Aorta (tissue), 5 donors: ENCODE measurements at places on chromosomes 12 and 14.

- DNase-seq, result no peak
Observed at GRCh38 chr12:67427336-67427735, 158.2 kb downstream of the CAND1 start.

GRCh38 chr12:64814432-64814831 is 10.0 kb upstream of the TBC1D30 start:
- no peak for DNase-seq

GRCh38 chr14:63543000-63543825 is at the start of gene PPP2R5E:
TSS of gene PPP2R5E (minus strand) at chr14:63543377. CDS start at chr14:63539685, 3,692 bp downstream.
- peak; percentile 99 for DNase-seq

GRCh38 chr12:49058366-49059044 is 2.1 kb downstream of the KMT2D start:
- no peak for DNase-seq

GRCh38 chr12:82874945-82875344 is 188.2 kb downstream of the TMTC2 start:
- no peak for DNase-seq

DNA sequence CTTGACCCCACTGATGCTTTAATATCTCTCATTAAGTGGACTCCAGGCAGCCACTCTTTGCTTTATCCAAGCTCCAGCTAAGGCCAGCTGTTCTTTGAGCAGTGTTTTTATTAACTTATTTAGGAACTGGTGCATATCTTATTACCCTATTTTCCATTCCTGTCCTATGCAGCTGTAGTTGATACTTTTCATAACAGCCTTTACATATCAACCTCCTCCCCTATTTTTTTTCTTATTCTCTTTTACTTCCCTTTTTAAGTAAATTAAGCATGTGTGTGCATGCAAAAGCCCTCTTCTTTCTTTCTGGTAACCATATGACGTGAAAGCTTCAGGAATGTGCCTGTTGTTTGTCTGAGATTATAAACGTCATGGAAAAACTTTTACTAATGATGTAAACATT is 121.2 kb downstream of the PTPRQ start:
- DNase-seq, result no peak

DNA sequence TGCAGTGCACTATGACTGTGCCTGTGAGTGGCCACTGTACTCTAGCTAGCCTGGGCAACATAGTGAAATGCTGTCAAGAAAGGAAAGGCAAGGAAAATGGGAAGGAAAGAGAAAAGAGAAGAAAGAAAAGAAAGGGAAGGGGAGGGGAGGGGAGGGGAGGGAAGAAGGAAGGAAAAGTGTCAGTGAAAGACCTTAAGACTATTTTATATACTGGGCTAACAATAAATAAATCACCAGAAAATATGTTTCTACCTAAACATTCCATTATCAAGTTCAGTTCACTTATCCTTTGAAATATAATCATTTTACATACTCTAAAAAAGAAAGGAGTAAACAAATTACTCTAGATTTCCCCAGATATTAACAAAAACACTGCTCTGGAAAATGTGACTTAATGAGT is 22.1 kb downstream of the COCH start:
- DNase-seq, result no peak

- no peak for DNase-seq
Observed at GRCh38 chr12:119835068-119835467, 42.1 kb downstream of the CIT start.

GRCh38 chr14:97408503-97408902 is 611.3 kb downstream of the VRK1 start:
- DNase-seq, result no peak

- no peak for DNase-seq
Observed at GRCh38 chr12:107560899-107561285, 124.7 kb upstream of the PWP1 start.

GRCh38 chr12:71589478-71589881 is 74.2 kb downstream of the ZFC3H1 start:
- DNase-seq, result no peak

DNA sequence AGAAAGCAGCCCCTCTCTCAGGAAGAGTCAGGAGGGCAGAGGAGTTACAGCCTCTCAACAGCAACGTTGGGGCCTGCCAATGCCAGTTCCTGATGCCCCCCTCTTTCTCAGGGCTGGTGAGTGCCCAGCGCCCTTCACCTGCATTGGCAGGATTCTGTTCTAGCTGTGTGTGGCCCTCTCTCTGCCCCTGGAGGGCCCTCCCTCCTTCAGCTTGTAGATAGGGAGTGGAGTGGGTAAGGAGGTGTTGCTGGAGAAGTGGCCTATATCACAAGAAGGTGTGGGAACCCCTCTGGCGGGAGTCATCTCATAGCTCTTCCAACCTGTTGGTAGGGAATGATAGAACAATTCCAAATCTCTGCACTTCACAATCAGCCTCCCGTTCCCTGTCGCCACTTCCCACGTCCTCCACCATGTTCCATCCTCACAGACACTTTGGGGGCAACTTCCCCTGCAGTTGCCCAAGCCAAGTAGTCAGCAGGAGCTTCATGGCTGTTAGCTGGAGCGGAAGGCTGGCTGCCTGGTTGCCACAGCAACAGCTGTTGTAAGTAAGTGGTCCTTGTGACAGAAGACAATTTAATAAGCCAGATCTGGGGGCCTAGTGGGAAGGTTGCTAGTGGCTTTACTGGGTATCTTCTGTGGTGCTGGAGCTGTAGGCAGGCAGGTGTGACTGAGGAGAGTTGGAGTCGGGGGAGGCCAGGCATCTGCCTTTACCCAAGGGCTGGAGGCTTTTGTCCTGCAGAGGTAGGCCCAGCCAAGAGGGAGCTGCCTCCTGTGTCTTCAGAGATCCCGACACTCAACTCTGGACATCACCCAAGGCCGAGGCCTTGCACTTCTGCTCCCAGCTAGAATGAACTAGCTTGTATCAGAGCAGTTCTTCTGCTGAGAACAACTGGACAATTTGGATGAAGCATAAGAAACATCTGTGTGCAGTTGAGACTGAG is 38.4 kb downstream of the GALNT16 start:
- no peak for DNase-seq

DNA sequence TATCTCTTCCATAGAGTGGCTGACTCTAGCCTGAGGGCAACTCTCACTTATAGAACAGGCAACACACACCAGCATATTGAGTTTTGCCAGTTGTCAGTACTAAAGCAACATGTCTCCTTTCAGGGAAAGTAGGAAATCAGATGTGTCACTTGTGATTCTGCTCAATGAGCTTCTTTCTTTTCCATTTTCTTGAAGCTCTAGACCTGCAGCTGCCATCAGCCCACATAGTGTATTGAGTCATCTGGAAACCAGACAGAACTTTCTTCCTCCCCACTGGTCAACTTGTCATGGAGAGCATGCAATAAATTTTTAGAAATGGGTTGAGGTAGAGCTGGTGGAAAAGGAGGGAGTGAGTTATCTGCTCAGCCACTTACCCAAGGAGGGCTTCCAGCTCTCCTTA is 209.0 kb upstream of the PLEKHG7 start:
- no peak for DNase-seq

GRCh38 chr14:96098309-96098998 is 59.3 kb downstream of the C14orf132 start:
- peak; percentile 77 for DNase-seq

DNA sequence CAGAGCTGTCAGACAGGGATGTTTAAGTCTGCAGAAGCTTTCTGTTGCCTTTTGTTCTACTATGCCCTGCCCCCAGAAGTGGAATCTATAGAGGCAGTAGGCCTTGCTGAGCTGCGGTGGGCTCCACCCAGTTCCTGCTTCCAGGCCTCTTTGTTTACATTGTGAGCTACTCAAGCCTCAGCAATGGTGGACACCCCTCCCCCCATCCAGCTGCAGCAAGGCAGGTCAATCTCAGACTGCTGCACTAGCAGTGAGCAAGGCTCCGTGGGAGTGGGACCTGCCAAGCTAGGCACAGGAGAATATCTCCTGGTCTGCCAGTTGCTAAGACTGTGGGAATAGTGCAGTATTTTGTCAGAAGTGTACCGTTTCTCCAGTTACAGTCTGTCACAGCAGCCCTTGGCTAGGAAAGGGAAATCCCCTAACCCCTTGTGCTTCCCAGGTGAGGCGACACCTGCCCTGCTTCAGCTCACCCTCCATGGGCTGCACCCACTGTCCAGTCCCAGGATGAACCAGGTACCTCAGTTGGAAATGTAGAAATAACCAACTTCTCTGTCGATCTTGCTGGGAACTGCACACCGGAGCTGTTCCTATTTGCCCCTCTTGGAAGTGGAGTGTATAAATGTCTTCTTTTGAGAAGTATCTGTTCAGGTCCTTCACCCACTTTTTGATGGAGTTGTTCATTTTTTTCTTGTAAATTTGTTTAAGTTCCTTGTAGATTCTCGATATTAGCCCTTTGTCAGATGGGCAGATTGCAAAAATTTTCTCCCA is 213.5 kb upstream of the SLC38A2 start:
- peak; percentile 47 for DNase-seq

DNA sequence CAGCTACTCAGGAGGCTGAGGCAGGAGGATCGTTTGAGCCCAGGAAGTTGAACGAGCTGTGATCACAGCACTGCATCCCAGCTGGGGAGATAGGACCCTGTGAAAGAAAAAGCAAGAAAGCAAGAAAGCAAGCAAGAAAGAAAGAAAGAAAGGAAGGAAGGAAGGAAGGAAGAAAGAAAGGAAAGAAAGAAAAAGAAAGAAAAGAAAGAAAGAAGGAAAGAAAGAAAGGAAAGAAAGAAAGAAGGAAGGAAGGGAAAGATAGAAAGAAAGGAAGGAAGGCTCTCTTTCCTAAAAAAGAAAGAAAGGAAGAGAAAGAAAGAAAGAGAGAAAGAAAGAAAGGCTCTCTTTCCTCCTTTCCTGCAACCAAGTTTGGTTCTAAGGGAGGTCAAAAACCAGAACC is 380.3 kb downstream of the PCNX1 start:
- DNase-seq, result no peak

- DNase-seq, result no peak
Observed at GRCh38 chr12:114445401-114446323, 39.7 kb upstream of the TBX5 start.

- DNase-seq, result no peak
Observed at GRCh38 chr12:116293687-116294453, 16.4 kb upstream of the MED13L start.

DNA sequence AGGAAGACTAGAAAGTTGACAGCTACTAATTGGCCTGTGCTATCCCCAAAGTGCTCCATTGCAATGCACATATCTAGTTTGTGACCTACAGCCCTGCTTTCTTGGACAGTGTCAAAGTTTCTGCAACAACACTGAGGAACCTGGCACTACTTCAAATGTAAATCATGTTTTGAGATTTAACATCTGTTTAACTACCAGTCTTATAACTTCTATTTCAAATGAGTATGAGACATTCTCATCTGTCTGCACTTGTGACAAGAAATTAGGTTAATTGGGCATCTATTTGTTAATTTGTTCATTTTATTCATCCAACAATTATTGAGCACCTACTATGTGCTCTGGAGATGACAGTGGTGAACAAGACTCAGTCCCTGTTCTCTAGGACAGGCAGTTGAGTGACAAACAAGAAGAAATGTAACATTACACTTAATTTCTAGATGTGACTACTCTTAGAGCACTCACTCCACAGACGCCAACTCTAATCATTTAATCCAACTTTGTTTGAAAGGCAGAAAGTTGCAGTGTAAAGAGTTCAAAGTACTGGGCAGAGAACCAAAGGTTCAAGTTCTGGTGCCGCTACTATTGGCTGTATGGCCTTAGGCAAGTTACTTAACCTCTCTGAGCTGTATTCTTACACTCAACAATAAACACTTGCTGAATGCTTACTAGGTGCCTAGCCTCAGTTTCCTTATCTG is 74.8 kb downstream of the HECTD4 start:
- DNase-seq, result no peak

DNA sequence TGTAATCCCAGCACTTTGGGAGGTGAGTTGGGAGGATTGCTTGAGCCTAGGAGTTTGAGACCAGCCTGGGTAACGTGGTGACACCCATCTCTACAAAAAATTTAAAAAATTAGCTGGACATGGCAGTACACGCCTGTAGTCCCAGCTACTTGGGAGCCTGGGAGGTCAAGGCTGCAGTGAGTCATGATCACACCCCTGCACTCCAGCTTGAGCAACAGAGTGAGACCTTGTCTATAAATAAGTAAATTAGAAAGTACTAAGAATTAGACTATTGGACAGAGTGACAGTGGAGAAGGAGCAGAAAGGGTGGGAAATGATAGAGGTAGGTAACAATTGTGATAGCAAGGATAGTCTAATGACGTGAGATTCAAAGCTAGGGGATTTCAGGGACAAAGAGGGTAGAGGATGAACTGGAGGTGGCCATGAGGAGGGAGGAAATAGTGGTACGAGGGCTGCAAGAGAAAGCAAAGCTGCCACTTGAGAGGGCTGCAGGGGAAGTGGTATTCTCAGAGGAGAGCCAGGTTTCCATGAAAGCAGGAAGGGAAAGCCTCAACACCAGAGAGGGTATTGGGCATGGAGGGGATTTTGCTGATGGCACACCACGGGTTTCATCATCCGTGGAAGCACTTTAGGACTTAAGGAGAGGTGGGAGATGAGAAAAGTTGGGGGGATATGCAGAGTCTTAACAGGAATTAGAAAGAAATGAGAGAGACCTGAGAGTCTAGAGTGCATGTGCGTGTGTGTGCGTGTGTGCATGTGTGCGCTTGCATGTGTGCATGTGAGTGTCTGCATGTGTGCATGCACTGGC is 85.6 kb downstream of the SYNE2 start:
- no peak for DNase-seq

GRCh38 chr12:124040291-124040690 is 67.3 kb downstream of the ZNF664 start:
- peak; percentile 42 for DNase-seq
